ENCODE measurements at places on chromosomes 4 and X. TPM values are rescaled to one million over a fixed set of nuclear protein-coding genes. Genes with fewer than 3 reads are reported as not detected.
A peak's percentile ranks its signal among the peaks of the same experiment; 100 is the strongest.

CXXC4 gene
- polyA plus RNA-seq: 6.9 TPM

TGIF2LX gene
- polyA plus RNA-seq: not detected

SMS gene
- polyA plus RNA-seq: 132 TPM

UCHL1 gene
- polyA plus RNA-seq: 105 TPM

IBSP gene
- polyA plus RNA-seq: not detected

ZNF732 gene
- 3.6 TPM for polyA plus RNA-seq

HMX1 gene
- not detected for polyA plus RNA-seq

THOC2 gene
- 105 TPM for polyA plus RNA-seq

PF4V1 gene
- not detected for polyA plus RNA-seq

FABP2 gene
- 0.09 TPM for polyA plus RNA-seq

PLK4 gene
- polyA plus RNA-seq: 23.2 TPM

PRDM5 gene
- polyA plus RNA-seq: 18.1 TPM

DNA sequence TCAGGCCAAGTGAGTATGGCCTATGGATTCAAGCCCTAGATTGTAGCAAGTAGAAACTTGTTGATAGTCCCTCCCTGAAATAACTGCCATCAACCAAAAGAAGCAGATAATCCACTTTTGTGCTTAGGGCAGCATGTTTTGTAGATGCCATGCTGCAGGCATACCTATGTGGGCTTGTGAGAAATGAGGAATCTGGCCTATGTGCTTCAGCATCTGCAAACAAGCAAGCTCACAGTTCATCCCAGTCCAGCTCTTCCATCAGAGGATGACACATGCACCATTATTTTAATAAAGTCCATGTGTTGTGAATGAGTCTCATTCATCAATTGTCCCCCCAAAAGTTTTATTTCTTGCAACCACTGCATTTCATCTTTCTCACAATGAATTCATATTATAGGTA, 421.9 kb upstream of the DIPK2B start:
- DNase-seq: no peak

- DNase-seq: no peak
Observed at GRCh38 chr4:89268679-89269078, 38.9 kb downstream of the GPRIN3 start.

- no peak for DNase-seq
Observed at GRCh38 chr4:108900018-108900580, 137.2 kb upstream of the ETNPPL start.

DNA sequence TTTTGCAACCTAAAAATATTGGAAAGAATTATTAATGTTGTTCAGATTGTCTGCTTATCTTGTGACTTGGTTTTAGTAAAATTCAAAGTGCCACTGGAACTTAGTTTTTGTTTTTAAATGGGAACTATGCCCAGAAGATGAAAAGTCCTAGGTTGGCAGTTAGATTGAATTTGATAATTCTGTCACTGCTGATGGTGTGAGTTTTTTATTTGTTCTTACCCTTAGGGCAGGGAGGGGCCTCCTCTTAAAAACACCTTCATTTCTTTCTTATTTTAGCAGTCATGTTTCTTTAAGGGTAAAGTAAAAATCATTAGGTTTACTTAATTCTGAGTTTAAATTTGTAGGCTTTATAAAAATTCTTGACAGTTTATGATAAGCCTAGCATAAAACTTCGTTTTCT, 80.6 kb downstream of the AFF1 start:
- DNase-seq: no peak

DNA sequence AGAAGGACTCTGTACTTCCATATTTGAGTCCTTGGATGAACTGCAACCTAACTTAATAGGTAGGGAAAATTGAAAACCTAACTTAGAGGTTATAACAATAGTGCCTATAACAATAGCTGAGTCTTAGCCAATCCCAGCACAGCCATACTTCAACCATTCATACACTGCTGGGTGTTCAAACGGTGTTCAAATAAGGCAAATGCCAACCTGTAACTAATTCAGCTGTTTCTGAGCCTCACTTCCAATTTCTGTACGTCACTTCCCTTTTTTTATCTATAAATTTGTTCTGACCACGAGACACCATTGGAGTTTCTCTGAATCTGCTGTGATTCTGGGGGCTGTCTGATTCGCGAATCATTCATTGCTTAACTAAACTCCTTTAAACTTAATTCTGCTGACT, 9.6 kb upstream of the GRSF1 start:
- DNase-seq: no peak

DNA sequence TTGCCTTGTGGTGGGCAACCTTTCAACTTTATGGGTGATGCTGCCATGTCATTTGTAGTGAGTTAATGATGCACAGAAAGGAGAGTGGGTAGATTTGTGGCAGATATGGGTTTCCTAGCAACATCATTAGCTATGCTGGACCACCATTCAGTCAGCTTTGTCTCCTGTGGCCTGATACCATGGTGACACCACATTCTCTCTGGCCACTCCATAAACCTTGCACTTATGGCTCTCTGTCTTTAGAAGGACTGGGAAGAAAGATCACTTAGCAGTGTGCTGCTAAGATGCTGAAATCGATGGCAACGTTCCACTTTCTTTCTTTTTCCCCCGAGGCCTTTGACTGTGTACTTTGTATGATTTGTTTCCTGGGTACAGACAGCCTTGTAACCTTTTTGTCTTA, 95.0 kb upstream of the SOX3 start:
- no peak for DNase-seq

- DNase-seq: no peak
Observed at GRCh38 chrX:154654372-154654771, 993 bp upstream of the CTAG2 start.

DNA sequence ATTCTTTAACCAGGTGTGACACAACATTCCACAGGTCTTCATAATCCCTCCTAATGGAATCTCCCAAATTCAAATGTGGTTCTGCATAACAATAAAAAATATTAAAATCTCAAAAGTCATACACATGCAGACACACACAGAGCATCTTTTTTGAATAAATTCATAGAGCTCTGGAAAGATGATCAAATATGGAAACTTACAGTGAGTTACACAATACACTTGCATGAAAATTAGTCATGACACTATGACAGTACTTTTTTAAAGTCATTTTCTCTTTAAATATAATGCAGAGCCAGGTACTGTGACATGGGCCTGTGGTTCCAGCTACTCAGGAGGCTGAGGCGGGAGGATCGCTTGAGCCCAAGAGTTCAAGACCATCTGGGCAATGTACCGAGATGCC, 38.9 kb downstream of the DDX60L start:
- DNase-seq: no peak

DNA sequence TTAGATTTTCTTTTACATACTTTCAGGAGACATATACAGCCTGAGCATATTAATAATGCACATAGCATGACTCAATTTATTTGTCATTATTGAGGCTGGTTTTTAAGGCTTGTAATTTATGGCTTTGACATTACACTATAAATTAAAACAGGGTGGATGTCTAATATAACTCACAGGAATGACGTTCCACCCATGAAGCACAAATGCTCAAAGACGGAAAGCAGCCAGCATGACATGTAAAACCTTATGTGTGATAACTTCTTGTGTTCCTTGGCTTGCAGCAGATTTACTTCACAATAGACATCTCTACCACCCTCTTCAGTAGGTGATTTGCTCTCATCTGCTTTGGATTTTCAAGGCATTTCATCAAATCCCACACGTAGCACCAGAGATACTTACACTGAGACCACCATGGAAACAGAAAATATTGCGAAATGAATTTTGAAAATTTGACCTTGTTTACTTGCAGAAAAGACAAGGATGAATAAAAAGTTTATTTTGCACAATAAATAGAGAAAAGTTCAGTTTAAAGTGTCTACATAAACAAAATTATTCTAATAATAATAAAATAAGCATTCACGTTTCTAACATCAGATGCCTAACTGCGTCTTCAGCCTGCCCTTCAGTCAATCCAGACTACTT, 64.7 kb upstream of the BTC start:
- DNase-seq: no peak

GRCh38 chrX:28659269-28659668, 72.0 kb downstream of the IL1RAPL1 start:
- no peak for DNase-seq

DNA sequence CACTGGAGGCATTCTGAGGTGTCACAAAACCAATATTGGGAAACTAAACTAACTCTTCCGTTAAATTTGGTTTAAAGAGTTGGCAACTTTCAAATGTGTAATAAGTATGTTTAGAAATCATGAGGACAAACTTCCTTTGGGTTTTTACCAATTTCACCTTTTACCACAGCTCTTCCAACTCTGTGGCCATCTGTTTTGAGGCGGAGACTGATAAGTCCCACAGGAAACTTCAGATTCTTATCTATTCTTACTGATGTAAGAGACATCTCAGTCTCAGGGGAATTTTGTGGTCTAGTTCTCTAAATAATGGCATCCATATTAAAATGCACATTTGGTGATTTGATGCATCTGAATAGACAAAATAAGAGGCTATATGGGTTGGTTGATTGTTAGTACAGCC, 229.2 kb upstream of the AFF2 start:
- no peak for DNase-seq

DNA sequence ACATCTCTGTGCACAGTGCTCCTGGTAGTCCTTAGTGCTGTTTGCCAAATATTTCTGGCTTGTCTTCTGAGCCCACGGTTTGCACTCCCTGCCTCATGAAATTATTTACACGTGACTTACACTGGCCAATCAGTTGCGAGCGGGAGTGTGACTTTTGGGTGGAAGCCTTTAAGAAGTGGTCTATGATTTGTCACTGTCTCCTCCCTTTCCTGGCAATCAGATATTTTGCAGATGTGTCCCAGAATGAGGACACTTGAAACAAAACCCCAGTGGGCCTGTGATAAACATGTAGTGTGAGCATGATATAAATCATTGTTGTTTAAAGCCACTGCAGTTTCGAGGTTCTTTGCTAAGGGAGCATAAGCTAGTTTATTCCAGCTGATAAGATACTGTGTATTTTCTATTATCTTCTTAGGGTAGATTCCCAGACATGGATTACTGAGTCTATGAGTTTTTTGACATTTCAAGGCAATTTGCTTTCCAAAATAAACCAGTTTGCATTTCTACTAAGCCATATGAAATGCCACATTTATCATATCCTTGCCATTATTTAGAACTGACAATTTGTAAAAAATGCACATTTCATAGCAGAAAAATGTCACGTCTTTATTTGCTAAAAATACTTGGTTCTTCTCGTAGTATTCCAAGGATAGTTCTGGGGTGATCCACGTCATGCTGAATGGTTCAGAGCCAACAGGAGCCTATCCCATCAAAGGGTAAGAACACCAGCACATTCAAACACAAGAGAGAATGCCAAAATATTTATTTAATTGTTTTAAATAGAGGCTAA, 12.0 kb downstream of the BST1 start:
- peak; percentile 42 for DNase-seq

- no peak for DNase-seq
Observed at GRCh38 chr4:149441338-149441737, 374.3 kb downstream of the IQCM start.

DNA sequence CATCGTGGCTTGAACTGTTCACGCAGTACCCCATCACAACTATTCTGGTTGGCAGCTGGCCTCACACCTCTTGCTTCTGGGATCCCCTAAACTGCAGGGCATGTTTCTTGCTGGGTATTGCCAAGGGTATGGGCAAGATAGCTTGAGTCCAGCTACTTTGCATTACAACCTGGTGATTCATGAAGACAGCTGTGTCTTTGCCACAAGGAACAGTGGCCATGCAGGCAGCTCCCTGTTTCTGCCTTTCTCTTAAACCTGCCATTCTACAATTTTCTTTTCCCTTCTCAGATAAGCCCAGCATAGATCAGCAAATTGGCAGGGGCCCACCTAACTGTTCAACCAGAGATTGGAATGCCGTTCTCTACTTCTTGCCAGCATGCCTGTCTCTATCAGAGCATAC, 42.8 kb downstream of the TENM3 start:
- no peak for DNase-seq

GRCh38 chr4:181952478-181952877, 290.7 kb upstream of the TENM3 start:
- DNase-seq: no peak

DNA sequence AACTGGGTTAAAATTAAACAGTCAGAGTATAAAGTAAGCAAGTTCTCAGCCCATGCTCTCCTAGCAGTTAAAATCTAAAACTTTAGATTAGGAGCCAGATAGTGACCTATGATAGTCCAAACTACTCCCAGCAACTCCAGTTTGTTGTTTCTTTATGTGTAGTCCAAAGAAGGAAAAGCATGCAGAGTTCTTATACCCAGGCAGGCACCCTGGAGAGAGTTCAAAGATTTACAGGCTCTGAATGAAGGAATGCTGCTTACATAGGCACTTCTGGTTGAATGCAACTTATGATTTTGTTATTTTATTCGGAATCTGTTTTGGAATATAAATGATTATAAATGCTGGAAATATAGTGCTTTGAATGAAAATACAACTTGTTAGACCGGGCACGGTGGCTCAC, 67.2 kb downstream of the GPAT3 start:
- no peak for DNase-seq

- DNase-seq: no peak
Observed at GRCh38 chr4:163622379-163623035, 128.0 kb downstream of the TMA16 start.

- no peak for DNase-seq
Observed at GRCh38 chrX:155896512-155896911, 15.4 kb downstream of the VAMP7 start.

DNA sequence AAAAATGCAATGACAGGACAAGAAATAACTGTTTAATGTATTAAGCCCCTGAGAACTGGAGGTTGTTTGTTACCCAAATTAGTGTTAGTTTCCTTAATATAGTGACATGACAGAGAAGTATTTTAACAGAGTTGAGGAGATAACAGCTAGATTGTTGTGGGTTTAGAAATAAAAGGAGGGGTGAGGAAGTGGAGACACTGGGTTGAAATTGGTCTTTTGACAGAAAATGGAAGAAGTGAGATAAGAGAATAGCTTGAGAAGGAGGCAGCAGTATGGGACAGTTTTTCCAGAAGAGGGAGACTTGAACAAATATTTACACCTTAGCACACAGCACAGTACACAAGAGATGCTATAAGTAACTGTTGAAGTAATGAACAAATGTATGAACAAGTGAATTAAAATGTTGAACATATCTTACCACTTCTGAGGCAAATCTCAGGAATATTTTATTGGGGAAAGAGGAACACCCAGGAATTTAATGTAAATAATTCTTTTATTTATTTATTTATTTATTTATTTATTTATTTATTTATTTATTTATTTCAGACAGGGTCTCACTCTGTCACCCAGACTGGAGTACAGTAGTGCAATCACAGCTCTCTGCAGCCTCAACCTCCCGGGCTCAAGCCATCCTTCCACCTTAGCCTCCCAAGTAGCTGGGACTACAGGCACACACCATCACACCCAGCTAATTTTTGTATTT, 58.0 kb upstream of the EGFL6 start:
- DNase-seq: no peak

- no peak for DNase-seq
Observed at GRCh38 chrX:130997314-130997713, 60.8 kb upstream of the ARHGAP36 start.
